ENCODE measurements at places on chromosomes 1 and 21.

- DNase-seq: no peak
These were observed 99.4 kb downstream of the FASLG start for GRCh38 chr1:172758259-172758658.

GRCh38 chr1:211833174-211833820 lies 2.7 kb upstream of the LPGAT1 start:
- DNase-seq: no peak

DNA sequence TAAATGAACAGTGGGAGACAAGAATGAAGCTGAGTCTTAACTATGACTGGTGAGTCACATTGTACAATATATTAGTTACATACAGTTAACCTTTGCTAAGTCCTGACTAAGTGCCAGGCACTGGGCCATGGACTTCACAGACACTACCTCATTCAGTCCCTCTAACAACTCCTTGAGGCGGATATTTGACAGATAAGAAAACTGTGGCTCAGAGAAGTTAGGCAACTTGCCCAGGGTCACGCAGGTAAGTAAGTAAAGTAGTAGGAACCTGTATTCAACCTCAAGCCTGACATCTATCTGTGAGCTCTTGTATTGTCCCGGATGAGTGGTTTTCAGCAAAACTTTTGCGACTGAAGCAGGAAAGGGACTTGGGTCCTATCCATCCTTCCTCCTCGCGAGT lies 62.1 kb downstream of the GNG12 start:
- DNase-seq: no peak

DNA sequence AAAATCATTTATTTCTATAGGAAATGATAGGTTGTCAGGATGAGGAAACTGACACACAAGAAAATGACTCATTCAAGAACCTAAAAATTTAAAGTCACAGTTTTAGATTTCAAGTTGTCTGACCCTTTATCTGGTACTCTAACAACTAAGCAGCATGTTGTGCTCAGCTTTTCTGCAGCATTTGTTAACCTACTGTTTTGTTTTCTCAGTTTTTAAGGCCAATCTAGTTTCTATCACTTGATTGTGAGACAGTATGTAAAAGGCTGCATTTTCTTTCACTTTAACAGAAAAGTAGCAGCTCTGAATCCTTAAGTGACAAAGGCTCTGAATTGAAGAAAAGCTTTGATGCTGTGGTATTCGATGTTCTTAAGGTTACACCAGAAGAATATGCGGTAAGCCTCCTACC lies 59.1 kb downstream of the RALGPS2 start:
- DNase-seq: no peak

DNA sequence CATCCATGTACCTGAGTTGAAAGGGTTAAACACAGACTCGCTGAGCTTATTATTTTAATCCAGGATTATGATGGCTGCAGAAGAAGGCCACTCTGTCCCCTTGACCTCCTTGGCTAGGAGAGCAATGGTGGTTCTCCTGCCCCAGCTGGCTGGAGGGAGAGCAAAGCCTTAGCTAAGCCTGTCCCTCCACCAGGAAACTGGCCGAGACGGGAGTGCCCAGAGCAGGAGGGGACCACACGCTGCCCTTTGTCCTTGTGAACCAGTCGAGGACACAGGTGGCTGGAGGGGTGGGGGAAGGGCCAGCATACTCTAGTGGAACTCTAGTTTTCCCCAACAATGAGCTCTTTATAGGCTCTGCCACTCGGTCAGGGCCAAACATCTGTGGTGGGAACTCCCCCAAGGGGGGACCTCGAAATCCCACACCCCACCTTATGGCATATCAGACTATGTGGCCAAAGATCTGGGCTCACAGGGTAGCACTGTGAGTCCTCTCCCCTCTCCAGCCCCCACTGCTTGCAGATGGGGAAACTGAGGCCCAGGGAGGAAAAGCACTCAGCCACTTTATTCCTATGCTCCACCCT lies 12.9 kb downstream of the KIAA1614 start:
- no peak for DNase-seq

GRCh38 chr1:218349348-218350034 lies 4.4 kb downstream of the TGFB2 start:
- DNase-seq: peak; percentile 3

GRCh38 chr21:31895077-31895835 lies 22.4 kb downstream of the HUNK start:
- no peak for DNase-seq

DNA sequence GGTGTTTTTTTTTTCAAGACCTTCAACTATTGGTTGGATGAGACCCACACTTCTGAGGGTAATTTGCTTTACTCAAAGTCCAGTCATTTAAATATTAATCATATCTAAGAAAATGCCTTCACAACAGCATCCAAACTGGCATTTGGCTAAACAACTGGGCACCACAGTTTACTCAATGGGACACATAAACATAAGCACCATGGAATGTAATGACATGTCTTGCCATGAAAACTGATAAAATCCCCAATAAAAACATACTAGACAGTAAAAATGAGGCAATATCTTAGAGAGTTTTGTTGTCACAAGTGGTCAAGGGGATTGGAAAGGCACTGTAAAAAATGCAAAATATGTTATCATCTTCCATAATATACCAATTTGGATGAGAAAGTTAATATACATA lies 838.8 kb upstream of the ADAMTS5 start:
- no peak for DNase-seq

- no peak for DNase-seq
These were observed 14.8 kb downstream of the VANGL1 start for GRCh38 chr1:115656461-115657077.

GRCh38 chr1:92832537-92833114 lies 786 bp downstream of the RPL5 start:
- DNase-seq: no peak

GRCh38 chr1:213719462-213719861 lies 268.3 kb upstream of the PROX1 start:
- DNase-seq: no peak

DNA sequence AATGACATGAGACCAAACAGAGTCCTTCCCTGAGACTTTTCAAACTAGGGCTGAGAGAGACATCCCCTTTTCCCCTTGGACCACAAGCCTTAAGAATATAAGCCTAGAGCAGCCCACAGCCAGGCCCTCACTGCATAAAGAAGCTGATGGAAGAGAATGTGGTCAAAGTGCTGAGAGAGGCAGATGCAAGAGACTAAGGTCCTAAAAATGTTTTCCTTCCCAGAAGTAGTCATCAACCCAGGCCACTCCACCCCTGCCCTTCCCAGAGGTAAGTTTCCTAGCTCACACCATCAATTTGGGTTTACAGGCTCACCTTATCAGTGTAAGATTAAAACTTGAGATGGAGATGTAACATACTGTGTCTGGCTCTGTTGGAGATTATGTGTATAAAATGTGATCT lies 58.2 kb downstream of the BCAR3 start:
- DNase-seq: no peak

- DNase-seq: no peak
These were observed 30.4 kb downstream of the SLC30A10 start for GRCh38 chr1:219897914-219898313.

GRCh38 chr1:14596591-14596990 lies 1.9 kb upstream of the KAZN start:
- DNase-seq: no peak

GRCh38 chr21:36551731-36552433 lies 72.0 kb upstream of the CLDN14 start:
- DNase-seq: no peak

- DNase-seq: no peak
These were observed 28.8 kb downstream of the PIK3C2B start for GRCh38 chr1:204465546-204466415.

GRCh38 chr1:201535046-201535918 lies 3.6 kb upstream of the NAV1 start:
- DNase-seq: no peak

DNA sequence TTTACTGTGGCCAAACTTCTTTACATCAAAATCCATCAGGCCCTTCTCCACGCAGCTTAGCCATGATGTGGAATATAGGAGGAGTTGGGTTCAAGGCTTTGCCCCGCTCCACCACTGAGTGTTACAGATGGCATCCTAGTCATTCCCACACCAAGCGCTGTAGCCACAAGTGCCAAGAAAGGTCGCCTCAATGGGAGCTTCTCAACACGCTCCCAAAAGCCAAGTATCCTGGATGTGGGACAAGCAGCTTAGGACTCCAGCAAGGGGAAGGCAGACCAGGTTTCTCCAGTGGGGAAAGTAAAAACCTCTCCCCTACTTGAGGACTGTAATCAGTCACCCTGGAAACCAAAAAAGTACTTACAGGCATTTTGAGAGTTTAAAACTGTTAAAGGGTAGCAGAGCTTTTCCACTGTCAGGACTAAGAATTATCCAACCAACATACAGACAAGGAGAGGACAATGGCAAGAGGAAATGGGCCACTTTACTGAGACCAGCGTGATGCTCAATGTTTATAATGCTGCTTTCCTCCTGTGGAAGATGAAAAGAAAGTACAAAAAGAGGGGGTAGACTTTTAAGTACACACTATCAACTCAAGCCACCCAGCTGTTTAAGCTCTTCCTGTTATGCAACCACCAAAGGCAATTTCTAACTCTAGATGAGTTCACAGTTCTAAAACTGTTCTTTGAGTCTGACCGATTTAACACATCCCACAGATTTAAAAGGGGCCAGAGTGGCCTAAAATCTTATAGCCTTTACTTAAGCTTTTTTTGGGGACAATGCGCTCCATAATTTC lies 120.7 kb upstream of the KRTAP19-8 start:
- no peak for DNase-seq

DNA sequence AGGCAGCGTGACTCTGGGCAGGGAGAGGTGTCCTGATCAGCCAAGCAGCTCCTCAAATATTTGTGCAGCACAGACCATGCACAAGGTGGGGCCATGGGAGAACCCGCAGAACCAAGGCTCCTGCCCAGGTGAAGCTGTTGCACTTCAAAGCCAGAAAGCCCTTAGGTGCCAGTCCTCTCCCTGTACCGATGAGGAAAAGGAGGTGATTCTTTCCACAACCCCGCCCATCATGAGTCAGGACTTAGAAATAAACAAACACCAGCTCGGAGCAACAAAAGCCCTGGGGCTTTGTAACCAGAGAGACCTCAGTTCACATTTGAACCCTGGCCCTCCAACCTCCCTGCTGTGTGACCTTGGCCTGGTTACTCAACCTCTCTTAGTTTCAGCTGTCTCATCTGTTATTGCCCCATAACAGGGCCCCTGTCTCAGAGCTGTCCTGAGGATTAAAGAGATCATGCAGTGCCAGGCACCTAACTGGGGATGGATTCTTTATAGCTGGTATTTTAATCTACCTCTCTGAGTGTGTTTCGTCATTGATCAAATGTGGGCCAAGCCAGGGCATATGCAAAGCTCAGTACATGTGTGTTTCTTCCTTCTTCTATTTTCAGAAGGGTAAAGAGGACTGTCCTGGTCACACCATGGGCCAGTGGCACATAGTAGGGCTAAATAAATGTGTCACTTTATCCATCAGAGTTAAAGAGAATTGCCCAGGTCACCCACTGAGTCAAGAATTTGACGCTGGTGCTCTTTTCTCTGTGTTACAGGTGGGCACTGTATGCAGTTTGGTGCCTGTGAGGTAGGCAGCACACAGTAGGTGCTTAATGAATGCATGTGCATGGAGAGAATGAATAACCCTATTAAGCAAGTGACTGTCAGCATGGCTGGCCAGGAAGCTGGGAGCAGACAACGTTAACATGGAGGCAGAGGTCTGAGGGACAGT lies 1.4 kb downstream of the LDLRAD1 start:
- DNase-seq: no peak

DNA sequence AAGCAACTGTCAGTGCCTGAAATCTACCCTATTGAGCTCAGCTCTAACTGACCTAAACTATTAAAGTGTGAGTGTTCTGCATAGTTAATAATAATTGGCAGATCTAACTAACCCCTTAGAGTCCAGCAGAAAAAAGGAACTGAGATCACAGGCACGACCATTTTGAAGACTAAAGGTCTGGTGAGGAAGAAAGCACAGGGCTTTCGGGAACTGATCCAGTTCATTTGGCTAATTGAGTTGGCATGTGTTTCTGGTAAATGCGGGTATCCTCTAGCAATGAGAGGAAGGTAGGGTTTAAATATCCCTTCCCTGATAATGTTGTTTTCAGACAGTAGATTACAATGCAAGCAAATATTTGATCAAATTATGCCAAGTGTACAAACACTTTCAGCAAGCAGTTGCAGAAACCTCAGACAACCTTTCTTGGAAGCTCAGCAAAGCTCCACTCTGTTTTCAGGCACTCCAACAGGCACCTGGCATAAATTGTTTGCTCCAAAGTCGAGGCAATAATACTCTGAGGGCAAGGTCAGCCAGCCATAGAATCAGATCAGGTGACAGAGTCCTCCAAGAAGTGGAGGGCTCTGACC lies 100.8 kb downstream of the KCNK1 start:
- DNase-seq: peak; percentile 84

GRCh38 chr1:109759513-109760334 lies 4.0 kb downstream of the EPS8L3 start:
- DNase-seq: no peak

DNA sequence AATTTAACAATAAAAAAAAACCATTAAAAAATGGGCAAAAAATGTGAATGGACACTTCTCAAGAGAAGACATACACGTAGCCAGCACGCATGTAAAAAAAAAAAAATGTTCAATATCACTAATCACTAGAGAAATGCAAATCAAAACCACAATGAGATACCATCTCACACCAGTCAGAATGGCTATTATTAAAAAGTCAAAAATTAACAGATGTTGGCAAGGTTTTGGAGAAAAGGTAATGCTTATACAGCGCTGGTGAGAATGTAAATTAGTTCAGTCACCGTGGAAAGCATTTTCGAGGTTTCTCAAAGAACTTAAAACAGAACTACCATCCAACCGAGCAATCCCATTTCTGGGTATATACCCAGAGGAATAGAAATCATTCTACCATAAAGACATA lies 1091.5 kb upstream of the B3GALT2 start:
- DNase-seq: no peak

- no peak for DNase-seq
These were observed 753.3 kb downstream of the LTN1 start for GRCh38 chr21:28239340-28239739.

DNA sequence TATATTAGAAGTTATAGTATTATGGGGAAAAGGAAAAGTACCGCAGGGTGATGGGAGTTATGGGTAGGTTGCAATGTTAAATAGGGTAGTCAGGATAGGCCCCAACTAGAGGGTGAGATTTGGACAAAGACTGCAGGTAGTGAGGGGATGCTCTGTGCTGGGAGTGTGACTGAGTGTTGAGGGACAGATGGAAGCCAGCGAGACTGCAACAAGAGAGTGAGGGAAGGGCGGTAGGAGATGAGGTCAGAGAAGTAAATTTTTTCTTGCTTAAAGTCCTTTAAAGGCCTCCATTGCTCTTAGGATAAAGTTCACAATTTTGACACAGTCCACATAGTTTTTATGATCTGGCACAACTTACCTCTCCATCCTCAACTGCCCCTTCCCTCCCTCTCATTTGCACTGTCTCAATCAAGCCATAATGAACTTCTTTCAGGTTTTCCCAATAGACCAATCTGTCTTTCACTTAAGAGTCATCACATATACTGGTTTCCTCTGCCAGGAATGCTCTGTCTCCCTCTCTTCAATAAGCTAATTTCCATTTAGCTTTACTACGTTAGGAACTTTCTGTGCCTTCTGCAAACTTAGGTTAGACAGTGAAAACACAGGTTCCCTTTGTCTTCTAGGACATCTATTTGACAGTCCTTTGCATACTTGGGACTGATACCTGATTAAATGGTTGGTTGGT lies 237.7 kb upstream of the CACYBP start:
- no peak for DNase-seq

- DNase-seq: no peak
These were observed 1528.0 kb downstream of the BRINP3 start for GRCh38 chr1:188949701-188950100.

Measured in NCI-H1105 treated with DMSO at 0.1 percent for 48 hours (cell line).